ENCODE measurements at places on chromosomes 12 and 14.

DNA sequence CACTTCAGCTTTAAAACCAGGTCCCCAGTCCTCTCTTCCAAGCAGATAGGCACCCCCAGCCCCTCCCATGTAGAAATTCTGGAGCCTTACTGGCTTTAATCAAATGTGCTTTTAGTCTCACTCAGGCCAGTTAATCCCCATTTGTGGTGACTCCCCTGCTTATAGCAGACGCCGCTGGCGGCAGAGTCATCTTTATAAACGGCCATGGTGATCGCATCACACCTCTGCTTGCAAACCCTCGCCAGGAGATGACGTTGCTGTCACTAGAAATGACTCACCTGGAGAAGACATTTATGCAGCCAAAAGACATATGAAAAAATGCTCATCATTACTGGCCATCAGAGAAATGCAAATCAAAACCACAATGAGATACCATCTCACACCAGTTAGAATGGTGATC lies 369.3 kb downstream of the VRK1 start:
- DNase-seq: no peak

GRCh38 chr14:24307575-24308341 lies at the start of gene CIDEB:
Gene CIDEB, minus strand, starts transcription at chr14:24307977. Its CDS starts 119 bp downstream, at chr14:24307858.
- DNase-seq: peak; percentile 59

GRCh38 chr12:65784289-65785015 lies 39.8 kb upstream of the HMGA2 start:
- no peak for DNase-seq

DNA sequence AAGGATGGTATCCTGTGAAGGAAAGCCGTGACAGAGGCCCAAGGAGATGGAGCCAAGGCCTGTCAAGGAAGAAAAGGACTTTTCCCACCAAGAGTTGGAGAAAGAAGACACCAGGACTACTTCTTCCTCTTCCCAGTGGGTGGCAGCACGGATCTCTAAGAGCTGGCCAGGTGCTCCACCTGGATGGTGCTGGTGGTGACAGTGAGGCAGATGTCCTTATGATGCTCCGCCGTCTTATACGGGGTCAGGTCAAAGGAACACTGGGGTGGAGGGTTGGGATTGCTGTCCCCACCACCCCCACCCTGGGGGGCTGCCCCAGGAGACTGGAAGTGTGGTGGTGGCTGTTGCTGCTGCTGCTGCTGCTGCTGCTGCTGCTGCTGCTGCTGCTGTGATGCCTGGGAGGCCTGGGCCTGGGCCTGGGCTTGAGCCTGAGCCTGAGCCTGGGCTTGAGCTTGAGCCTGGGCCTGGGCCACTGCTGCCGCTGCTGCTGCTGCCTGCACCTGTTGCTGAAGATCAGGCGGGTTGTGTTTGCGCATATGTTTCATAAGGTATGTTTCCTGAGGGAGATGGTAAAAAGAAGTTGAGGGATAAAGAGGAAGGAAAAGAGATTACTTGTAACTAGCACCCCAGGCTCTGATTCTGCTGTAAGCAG lies 4.8 kb upstream of the ING4 start:
- DNase-seq: peak; percentile 36

DNA sequence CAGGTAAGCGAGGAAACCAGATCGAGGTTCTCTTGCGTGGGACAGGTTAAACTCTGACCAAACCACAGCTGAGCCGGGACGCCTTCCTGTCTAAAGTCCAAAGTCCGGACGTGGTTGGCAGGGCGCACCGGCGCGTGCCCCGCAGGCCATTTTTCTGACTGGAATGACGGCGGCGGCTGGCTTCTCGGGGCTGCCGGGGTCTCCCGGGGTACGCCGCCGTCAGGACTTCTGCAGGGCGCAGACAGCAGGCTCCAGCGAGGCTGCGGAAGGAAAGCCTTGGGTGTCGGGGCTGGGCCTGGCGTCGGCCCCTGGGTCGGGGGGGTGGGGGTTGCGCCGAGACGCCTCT lies 32.8 kb downstream of the MIA2 start:
- peak; percentile 77 for DNase-seq

DNA sequence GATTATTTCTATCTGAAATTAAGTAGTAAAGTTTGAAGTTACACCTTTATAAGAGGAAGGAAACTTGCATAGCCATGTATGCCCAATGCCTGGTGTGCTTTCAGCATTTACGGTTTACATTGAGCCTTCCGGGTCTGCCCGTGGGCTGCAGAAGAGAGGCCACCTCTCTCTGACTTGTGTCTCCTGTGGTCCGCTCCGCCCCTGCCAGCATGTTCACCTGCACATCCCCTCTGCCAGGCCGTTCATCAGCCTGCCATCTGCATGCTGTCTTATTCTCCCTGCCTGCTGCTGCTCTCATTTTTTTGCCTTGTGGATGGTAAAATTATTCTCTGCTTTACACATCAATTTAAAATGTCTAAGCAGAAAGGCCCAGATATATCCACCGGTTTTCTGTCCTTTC lies 41.5 kb upstream of the DYNC1H1 start:
- DNase-seq: no peak

DNA sequence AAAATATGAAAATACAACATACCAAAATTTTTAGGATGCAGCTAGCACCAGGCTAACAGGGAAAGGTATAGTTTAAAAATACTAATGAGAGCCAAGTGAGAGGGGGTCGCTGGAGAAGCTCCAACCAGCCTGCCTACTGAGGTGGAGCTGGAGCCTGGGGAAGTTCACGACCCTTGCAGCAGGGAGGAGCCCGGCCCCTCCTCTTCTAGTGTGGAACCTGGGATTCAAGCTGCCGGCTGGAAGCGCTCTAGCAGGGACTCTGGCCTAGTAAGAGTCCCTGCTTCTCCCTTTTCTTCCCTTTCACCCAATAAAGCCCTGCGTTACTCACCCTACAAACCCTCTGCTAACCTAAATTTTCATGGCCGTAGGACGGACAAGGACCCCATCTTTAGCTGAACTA lies 5.0 kb upstream of the KCNK13 start:
- DNase-seq: no peak

GRCh38 chr12:22981711-22982110 lies 356.7 kb downstream of the ETNK1 start:
- DNase-seq: peak; percentile 58

DNA sequence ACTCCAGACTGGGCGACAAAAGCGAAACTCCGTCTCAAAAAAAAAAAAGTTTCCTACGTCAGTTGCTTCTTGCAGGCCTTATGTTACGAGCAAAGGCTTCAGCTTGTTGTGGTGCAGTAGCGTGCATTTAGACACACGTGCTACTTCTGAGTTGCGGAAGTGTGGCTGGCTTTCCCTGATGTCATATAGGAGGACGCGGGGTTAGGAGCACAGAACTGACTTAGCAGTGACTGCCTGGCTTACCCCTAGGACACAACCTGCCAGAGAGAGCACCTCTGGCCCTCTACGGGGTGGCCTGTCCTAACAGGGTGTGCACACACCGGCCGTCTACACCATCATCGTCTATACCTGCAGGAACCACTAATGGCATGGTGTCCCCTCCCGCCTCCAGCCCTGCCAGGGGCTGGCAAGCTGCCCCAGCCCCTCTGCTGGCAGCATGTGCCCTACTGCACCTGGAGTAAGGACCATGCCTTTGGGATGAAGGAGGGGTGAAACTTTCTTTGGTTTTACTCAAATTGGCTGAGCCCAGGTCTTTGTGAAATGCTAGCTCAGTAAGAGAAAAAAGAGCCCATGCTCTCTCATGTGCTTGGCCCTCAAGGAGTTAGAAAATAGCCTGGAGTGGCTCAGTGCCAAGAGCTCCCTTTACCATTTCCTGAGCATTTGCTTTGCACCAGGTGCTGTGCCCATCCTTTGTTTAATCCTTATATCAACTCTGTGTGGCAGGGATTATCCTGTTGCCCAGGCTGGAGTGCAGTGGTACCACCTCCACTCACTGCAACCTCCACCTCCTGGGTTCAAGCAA lies 1.7 kb upstream of the GPR68 start:
- DNase-seq: no peak

Measured in epithelial cell of esophagus (primary cell).